HFF-Myc (cell line): ENCODE measurements at places on chromosomes 3 and 15.

GRCh38 chr3:185658943-185659342 is 72.8 kb downstream of the SENP2 start:
- no peak for DNase-seq

- no peak for DNase-seq
Observed at GRCh38 chr15:85558848-85559247, 178.4 kb downstream of the AKAP13 start.

GRCh38 chr3:126026277-126026751 is 57.3 kb downstream of the ROPN1B start:
- no peak for DNase-seq

DNA sequence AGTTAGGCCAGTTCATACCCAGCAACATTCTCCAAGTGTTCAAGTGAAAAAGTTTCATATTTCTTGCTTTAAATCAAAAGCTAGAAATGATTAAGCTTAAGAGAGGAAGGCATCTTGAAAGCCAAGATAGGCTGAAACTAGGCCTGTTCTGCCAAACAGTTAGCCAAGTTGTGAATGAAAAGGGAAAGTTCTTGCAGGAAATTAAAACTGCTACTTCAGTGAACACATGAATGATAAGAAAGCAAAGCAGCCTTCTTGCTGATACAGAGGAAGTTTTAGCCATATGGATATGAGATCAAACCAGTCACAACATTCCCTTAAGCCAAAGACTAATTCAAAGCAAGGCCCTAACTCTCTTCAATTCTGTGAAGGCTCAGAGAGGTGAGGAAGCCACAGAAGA is 274.7 kb downstream of the TUSC7 start:
- no peak for DNase-seq

GRCh38 chr15:74988007-74988800 is 7.2 kb upstream of the SCAMP5 start:
- DNase-seq, result no peak

DNA sequence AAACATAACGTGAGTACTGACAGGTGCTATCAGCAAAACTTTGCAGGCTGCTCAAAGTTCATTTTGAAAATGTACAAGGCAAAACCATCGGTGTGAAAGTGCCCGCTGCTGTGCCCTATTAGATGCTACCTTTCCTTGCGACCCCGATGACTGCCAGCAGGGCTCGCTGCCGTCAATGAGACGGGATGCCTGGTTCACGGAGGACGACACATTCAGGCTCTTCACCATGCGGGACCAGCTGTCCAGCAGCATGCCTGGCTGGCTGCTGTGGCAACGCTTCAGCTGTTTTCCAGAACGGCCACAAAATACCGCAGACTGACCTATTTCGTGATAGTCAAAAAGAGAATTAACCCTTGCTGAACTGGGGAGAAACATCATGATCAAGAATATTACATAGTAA is 92.7 kb upstream of the OCA2 start:
- peak; percentile 10 for DNase-seq

DNA sequence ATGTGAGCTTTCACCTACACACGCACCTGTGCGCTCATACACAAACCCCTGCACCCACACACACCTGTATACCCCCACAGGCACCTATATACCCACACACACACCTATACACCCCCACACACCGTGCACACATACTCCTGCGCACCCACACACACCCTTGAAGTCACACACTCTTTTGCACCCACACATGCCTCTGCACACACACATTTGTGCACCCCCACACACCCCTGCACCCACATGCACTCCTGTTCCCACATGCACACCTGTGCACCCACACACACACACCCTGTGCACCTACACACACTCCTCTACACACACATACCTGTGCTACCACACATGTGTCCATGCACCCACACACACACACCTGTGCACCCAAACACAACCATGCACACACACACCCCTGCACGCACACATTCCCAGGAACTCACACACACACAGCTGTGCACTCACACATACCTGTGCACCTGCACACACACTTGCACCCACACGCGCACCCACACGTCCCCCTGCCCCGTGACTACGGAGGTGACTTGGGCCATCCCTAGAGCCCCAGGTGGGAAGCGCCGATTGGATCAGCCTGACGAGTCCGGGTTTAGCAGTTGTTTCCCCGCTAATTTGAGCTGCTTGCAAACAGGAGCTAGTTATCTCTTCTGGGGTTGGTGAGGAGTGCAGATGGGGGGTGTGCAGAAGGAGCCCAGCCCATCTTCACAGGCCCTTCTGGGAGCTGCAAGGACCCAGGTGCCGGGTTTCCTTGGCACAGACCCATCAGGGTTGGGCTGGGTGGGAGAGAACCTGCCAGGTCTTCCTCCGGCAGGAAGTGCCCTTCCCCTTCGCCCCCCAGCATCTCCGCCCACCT is 97.8 kb downstream of the CHSY1 start:
- no peak for DNase-seq

DNA sequence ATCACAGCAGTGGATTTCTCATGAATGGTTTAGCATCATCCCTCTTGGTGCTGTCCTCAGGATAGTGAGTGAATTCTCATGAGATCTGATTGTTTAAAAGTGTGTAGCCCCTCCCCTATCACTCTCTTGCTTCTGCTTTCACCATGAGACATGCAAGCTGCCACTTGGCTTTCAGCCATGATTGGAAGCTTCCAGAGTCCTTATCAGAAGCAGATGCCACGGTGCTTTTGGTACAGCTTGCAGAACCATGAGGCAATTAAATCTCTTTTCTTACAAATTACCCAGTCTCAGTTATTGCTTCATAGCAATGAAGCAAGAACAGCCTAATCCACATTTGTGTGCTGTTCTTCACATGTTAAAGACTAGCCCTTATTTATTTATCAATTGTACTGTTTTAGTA is 495.2 kb upstream of the EPHA6 start:
- DNase-seq, result no peak

DNA sequence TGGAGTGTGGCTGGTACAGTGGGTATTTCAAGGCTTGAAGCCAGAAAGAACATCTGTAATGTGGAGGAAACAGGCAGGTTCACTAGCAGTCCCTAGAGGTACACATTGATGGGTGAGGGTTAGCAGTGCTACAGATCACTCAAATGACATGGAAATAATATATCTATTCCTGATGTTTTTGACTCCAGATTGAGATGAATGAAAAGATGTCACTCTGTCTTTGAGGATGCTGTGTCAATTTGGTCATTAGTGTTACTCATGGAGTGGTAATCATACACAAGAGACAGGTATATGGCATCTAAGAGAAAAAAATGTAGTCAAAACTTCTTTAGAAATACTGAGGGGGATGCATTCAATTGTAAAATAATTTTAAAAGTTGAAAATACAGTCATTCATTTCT is 135.1 kb downstream of the ZIC1 start:
- no peak for DNase-seq

DNA sequence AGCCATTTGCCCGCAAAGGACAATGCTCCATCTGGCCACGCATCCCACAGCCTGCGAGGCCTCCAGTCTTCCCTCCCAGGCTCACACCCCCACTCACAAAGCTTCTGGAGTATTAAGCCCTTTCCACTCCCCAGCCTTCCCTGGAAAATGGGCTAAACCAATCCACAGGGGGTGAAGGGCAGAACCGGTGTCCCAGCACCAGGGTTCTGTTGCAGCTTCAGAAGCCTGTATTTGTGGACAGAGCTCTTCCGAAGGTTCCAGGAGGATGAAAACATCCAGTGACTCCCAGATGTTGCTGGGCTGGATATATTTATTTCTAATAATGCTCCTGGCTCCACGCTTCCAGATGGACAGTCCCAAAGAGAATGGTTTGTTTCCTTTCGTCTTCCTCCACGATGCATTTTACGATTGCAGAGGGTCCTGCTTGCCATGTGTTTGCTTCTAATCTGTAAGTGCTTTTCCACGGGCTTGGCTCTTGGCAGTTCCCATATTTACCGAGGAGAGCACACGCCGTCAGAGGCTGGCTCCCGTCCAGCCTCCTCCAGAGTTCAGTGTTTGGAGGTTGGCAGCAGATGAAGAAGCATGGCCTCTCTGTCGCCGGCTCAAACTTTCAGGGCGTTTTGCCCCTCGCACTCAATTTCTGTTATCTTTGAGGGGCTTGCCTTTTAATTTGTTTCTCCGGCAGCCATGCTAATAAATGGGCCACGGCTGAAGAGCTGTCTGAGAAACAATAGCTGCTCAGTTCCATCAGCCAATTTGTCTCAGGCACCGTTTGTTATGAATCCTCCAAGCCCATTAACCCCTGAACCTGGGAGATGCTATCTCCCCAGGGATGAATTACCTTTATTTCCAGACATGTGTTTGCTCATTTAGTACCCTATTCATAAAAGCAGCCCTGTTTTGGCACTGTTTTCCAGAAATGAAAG is 367.9 kb upstream of the PROK2 start:
- peak; percentile 84 for DNase-seq

GRCh38 chr3:104992676-104993075 is 374.0 kb upstream of the ALCAM start:
- DNase-seq, result peak; percentile 9

GRCh38 chr3:188046561-188047211 is 107.3 kb upstream of the LPP start:
- no peak for DNase-seq

DNA sequence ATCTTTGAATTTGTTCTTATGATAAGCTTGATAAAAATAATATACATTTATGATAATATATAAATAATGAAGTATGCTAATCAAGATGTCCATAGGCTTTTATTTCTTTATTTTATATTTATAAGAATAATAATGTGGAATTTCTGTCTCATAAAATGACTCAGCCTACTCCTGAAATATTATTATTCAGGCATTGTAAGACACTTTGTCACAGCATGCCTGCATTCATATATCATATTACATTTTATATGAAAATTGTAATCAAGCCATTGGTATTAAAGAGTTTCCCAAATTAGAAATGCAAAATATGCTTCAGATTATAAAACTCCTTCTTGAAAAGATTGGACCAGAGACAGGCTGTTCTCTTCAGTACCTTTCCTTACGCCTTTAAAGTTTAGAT is 1303.7 kb upstream of the CADM2 start:
- DNase-seq, result no peak

- no peak for DNase-seq
Observed at GRCh38 chr3:159796226-159796625, 192.4 kb upstream of the IL12A start.

GRCh38 chr3:57283334-57283733 is 9.2 kb downstream of the ASB14 start:
- no peak for DNase-seq

DNA sequence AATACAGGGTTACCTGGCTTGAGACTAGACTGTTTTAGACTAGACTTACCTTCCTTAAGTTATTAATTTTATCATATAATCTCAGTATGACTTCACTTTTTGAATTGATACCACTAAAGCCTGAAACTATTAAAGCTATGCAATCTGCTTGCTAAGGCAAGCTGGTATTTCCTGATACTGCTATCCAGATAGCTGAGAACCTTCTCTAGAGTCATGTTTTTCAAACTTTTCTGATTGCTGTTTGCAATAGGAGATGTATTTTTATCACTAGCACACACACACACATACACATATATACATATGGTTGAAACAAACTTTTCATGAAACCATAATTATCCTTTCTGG is 9.3 kb upstream of the MAGI1 start:
- no peak for DNase-seq

DNA sequence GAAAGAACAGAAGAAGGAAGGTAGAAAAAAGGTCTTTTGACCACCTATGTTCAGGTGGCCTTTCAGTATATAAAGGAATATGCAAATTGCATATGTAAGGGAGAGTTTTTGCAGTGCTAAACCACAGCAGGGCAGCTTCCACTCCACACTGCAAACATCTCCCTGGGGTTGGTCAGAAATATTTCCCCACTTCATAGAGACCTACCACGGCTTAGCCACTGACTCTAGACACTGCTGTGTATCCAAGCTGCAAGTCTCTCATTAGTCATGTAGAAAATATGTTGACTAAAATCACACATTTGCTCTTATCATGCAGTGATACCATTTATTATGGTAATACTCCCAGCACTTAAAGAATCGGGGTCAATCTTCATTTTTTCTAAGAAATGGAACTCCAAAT is 214.9 kb upstream of the NR2F2 start:
- no peak for DNase-seq

DNA sequence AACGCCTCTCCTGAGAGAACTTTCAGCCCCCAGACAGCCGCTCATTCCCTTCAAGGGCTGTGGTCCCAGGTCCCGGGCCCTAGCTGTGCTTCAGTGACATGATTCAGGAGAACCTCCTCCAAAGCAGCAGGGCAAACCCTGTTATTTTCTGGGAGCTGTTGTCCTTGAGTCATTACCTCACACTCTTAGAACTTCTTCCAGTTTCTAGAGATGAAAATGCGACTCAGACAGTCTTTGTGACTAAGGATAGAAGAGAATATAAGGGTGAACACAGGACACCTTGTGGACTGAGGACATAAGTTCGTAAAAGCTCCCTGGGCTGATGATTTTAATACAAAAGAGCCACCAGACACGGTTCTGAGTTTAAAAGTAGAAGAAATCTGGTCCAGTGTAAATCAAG is 203.8 kb downstream of the RORA start:
- no peak for DNase-seq

DNA sequence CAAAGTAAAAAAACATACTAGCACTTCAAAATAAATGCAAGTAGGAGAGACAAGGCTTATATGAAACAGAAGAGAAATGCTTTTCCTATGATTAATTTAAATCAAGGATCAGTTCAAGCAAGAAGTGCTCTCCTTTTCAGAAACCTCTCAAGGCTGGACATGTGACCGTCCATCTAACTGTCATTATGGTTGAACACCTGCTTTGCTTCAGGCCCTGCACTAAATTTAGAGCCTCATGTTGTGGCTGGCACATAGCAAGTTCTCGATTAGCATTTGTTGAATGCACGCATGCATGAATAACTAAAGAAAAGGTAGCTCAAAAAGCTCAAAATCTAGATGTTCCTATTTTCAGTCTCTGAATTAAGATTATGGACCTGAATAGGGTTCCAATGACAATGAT is 82.0 kb downstream of the SV2B start:
- no peak for DNase-seq

DNA sequence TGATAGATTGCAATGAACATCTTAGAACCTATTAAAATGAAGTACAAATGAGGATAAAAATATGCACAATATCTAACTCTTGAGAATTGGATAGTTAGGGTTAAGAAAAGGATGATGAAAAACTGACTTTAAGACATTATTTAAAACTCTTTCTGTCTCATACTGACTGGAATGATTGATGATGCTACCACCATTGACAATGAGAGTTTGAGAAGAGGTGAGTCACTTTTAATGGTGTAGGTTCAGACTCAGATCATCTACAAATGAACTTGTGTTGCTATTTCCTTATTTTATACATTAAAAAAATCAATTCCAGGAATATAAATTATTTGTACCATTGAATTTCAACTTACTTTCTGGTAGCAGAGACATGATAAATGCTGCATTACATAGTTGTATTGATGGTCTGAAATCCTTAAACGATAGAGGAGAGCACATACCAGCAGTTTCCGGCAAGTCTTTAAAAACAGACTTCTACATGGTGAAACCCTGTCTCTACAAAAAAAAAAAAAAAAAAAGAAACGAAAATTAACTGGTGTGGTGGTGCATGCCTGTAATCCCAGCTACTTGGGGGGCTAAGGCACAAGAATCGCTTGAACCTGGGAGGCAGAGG is 409.0 kb downstream of the OTOL1 start:
- DNase-seq, result no peak
